ENCODE measurements at places on chromosomes 7 and 10.

DNA sequence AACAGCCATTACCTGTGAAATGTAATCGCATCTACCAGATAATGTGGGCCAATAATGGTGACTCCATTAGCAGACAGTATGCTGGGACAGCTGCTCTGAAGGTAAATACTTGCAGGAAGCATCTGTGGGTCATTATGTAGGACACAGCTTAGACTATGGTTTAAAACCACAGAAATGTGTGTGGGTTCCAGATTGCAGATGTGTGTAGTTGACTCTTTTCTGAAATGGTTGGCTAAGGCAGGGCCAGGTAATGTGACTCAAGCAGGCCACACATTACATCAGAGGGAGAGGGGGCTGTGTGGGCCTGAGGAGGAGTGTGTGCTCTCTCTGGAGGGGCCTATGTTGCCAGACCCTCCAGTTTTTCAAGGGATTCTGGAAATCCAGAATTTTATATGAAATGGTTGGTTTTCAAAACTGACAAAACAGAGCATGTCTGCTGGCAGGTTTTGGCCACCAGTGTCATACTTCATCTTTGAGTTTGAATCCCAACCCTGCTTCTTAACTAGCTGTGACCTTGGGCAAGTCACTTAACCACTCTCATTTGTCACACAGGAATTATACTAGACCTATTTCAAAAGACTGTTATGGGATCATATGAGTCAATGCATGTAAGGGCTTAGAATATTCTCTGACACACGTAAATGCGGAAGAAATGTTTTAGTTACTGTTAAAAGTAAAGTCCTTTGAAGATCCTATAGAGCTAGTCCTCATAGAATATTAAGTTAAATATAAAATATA is 64.5 kb downstream of the MCMBP start:
- H3K36me3 ChIP-seq, result peaks cover 11% of the 10 kb centered on the region
- no peaks in the 10 kb centered on the region for H3K27me3 ChIP-seq
- DNase-seq, result no peak

GRCh38 chr7:147197006-147197405 is 1080.4 kb downstream of the CNTNAP2 start:
- DNase-seq, result no peak
- H3K4me1 ChIP-seq, result no peaks in the 10 kb centered on the region
- no peaks in the 10 kb centered on the region for H3K36me3 ChIP-seq
- H3K27me3 ChIP-seq, result no peaks in the 10 kb centered on the region
- H3K27ac ChIP-seq, result no peak overlapping the region
- no peak overlapping the region for H3K4me3 ChIP-seq

DNA sequence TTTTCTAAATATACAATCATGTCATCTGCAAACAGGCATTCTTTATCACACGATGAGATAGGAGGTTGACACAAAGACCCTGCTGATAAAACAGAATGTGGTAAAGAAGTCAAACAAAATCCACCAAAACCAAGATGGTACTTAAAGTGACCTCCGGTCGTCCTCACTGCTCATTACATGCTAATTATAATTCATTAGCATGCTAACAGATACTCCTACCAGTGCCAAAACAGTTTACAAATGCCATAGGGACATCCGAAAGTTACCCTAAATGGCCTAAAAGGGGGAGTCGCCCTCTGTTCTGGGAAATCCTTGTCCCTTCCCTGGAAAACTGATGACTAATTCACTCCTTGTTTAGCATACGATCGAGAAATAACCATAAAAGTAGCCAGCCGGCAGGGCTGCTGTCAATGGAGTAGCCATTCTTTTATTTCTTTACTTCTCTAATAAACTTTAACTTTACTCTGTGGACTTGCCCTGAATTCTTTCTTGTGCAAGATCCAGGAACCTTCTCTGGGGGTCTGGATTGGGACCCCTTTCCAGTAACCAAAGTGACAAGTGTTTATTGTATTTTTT is 126.6 kb downstream of the CCDC71L start:
- H3K27ac ChIP-seq, result no peak overlapping the region
- DNase-seq, result no peak
- no peak overlapping the region for H3K4me3 ChIP-seq

DNA sequence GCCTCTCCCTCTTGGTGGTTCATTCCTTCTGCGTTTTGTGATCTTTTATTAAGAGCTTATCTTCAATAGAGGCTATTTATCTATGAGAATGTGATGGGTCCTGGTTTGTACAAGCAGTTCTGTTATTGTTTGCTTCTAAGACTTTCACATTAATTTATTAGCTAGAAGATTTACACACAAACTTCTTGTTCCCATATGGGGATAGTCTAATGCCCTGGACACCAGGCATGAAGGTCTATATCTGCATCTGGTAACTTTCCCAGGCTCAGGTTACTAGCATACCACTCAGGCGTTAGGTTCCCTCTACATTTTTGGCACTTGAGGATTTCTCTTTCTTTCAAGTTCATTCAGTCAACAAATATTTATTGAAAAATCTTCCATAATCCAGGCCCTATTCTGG is 7.7 kb downstream of the XPNPEP1 start:
- no peaks in the 10 kb centered on the region for H3K27me3 ChIP-seq
- no peak overlapping the region for H3K4me3 ChIP-seq
- peaks cover 6% of the 10 kb centered on the region for H3K36me3 ChIP-seq
- H3K27ac ChIP-seq, result no peak overlapping the region
- peaks cover 59% of the 10 kb centered on the region for H3K4me1 ChIP-seq

- H3K4me1 ChIP-seq, result peaks cover 19% of the 10 kb centered on the region
- no peak overlapping the region for H3K4me3 ChIP-seq
- H3K27me3 ChIP-seq, result no peaks in the 10 kb centered on the region
Measured at GRCh38 chr10:69056536-69057260, 31.2 kb upstream of the SRGN start.

- no peaks in the 10 kb centered on the region for H3K27me3 ChIP-seq
- H3K4me1 ChIP-seq, result no peaks in the 10 kb centered on the region
- no peak overlapping the region for H3K27ac ChIP-seq
- H3K36me3 ChIP-seq, result no peaks in the 10 kb centered on the region
Measured at GRCh38 chr7:140609646-140610045, 31.0 kb downstream of the DENND2A start.

- no peaks in the 10 kb centered on the region for H3K27me3 ChIP-seq
- no peak for DNase-seq
- no peak overlapping the region for H3K4me3 ChIP-seq
- no peak overlapping the region for H3K27ac ChIP-seq
- H3K36me3 ChIP-seq, result no peaks in the 10 kb centered on the region
Measured at GRCh38 chr7:101635484-101635883, 6.4 kb upstream of the MYL10 start.

GRCh38 chr10:69056129-69056528 is 31.8 kb upstream of the SRGN start:
- peaks cover 13% of the 10 kb centered on the region for H3K4me1 ChIP-seq
- H3K36me3 ChIP-seq, result no peaks in the 10 kb centered on the region
- H3K4me3 ChIP-seq, result no peak overlapping the region

DNA sequence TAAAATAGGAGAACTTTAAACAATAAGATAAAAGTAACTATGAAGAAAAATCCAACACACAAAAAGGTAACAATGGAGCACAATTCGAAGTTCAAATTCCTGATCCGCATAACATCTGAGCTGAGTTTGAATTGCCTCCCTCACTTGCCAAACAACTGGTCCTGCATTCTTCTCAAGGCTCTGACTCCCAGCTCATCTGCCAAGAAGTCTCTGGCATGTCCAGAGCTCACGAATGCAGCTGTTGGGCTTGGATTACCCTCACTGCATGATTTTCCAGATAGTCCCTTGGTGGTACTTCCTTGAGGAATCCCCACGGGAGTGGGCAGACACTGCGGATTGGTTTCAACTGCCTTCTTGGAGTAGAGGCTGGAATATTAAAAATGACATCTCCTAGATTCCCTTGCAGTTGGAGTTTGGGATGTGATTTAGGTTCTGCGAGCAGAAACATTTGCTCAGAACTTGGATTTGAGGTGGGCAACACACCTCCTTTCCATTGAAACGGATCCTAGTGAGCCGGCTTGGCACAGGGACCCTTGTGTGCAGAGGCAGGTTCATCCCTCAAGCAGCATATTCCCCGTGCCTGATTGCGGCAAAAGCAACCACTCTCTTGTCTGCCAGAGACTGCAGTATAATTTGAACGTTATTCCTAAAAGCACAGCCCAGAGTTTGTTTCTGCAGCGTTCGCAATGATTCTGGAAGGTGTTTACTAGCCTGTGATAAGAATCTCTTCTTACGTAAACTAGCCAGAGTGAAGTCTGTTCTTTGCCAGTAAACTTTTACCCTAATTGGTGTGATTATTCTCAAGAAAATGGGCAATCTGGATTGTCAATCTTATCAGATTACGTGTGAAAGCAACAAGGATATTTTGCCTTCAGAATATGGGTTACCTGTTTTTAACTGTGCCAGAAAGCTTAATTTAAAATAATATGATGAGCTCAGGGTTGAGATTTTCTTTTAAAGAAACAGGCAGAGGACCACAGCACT is 23.4 kb upstream of the PRKCQ start:
- H3K4me3 ChIP-seq, result no peak overlapping the region
- H3K36me3 ChIP-seq, result peaks cover 12% of the 10 kb centered on the region
- H3K27ac ChIP-seq, result peak overlapping the region; percentile 19
- H3K4me1 ChIP-seq, result peaks cover 17% of the 10 kb centered on the region

DNA sequence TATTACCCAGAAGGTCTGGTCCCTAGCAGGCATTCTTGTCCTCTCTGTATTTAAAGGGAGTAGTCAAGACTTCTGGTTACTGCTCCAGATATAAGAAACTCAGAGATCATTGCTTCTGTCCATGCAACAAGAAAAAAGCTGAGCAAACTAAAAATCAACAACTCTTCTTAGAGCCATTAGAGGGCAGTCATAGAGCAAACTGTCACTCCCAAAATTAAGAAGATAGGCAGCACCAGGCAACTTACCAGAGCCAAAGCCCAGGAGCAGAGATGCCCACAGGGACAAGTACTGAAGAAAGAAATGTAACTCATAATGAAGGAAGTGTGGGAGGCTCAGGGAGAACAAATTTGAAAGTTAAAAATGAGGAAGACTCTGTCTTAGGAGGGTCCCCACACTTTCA is 472.9 kb upstream of the COBL start:
- no peaks in the 10 kb centered on the region for H3K27me3 ChIP-seq
- no peaks in the 10 kb centered on the region for H3K36me3 ChIP-seq
- DNase-seq, result no peak
- H3K4me3 ChIP-seq, result no peak overlapping the region
- H3K4me1 ChIP-seq, result no peaks in the 10 kb centered on the region

- no peak overlapping the region for H3K27ac ChIP-seq
- H3K27me3 ChIP-seq, result no peaks in the 10 kb centered on the region
- H3K4me1 ChIP-seq, result no peaks in the 10 kb centered on the region
- H3K4me3 ChIP-seq, result no peak overlapping the region
Measured at GRCh38 chr10:10256860-10257259, 760.8 kb upstream of the CELF2 start.

- no peaks in the 10 kb centered on the region for H3K4me1 ChIP-seq
- H3K4me3 ChIP-seq, result no peak overlapping the region
- H3K27ac ChIP-seq, result no peak overlapping the region
- no peaks in the 10 kb centered on the region for H3K27me3 ChIP-seq
- no peaks in the 10 kb centered on the region for H3K36me3 ChIP-seq
Measured at GRCh38 chr10:12707461-12708185, 293.9 kb downstream of the CCDC3 start.

Measured in naive thymus-derived CD4-positive, alpha-beta T cell (primary cell).